ENCODE measurements at places on chromosomes 16 and 17.

DNA sequence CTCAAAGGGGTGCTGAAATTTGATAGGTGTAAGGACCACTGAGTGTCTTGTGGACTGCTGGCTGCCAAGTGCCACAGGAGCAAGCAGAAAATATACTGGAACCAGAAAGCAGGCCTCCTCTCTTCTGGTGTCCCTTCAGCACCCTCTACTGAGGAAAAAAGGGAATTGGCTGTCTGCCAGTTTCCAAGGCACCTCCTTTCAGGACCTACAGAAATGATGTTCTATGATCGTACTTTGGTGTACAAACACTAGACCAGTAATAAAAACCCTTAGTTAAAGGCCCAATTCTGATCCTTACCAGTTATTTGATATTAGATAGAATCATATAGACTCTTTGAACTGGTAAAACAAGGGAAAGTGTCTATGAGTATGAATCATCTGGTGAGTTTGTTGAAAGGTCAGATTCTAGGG is 35.8 kb upstream of the BCAS3 start:
- H3K4me3 ChIP-seq: no peak overlapping the region
- peak; percentile 78 for DNase-seq
- peaks cover 12% of the 10 kb centered on the region for H3K36me3 ChIP-seq
- H3K27me3 ChIP-seq: no peaks in the 10 kb centered on the region
- H3K27ac ChIP-seq: no peak overlapping the region
- H3K4me1 ChIP-seq: no peaks in the 10 kb centered on the region

GRCh38 chr17:14942526-14943190 is 322.5 kb downstream of the PMP22 start:
- no peak overlapping the region for H3K4me3 ChIP-seq
- no peaks in the 10 kb centered on the region for H3K27me3 ChIP-seq
- DNase-seq: no peak
- H3K4me1 ChIP-seq: no peaks in the 10 kb centered on the region

- H3K27me3 ChIP-seq: no peaks in the 10 kb centered on the region
- H3K27ac ChIP-seq: no peak overlapping the region
- peaks cover 39% of the 10 kb centered on the region for H3K36me3 ChIP-seq
- DNase-seq: no peak
- no peak overlapping the region for H3K4me3 ChIP-seq
These were observed 3.5 kb downstream of the E4F1 start for GRCh38 chr16:2226918-2227317.

DNA sequence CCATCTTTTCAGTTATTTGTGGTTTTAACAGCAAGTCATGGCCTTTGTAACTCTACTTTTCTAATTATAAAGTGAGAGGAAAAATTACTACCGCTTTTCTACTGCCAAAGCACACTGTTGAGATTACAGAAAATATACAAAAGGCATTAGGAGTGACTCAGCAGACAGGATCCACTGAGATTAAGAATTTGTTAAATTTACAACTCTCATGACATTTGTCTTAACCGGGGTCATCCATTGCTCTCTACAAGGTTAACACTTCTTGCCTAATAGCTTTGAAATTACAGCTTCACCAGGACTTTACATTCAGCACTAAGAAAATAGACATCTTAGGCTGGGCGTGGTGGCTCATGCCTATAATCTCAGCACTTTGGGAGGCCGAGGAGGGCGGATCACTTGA is 93.4 kb downstream of the SSH2 start:
- no peak for DNase-seq
- H3K27ac ChIP-seq: no peak overlapping the region
- H3K4me3 ChIP-seq: no peak overlapping the region
- no peaks in the 10 kb centered on the region for H3K4me1 ChIP-seq
- H3K27me3 ChIP-seq: no peaks in the 10 kb centered on the region

DNA sequence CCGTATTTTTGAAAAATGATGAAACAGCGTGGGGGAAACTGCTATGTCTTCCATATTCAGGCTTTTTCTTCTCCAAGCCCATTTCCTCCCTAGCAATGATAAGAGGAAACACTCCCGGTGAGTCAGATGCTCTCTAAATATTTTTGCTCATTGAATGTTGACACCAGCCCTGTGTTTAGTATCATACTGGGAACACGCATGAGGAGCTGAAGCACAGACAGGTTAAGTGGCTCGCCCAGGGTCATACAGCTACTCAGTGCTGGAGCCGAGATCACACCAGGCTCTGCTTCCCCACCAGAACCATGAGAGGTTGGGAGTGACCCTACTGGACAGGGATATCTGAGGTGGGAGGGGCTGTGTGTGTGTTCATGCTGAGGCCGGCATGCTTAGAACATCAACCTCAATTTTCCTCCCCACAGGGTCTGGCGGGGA is 37.8 kb upstream of the ADGRG1 start:
- H3K27ac ChIP-seq: no peak overlapping the region
- no peak overlapping the region for H3K4me3 ChIP-seq
- H3K27me3 ChIP-seq: no peaks in the 10 kb centered on the region
- DNase-seq: no peak

Data from CD4-positive, alpha-beta T cell (primary cell).